ENCODE measurements at places on chromosomes 11 and 22.

DNA sequence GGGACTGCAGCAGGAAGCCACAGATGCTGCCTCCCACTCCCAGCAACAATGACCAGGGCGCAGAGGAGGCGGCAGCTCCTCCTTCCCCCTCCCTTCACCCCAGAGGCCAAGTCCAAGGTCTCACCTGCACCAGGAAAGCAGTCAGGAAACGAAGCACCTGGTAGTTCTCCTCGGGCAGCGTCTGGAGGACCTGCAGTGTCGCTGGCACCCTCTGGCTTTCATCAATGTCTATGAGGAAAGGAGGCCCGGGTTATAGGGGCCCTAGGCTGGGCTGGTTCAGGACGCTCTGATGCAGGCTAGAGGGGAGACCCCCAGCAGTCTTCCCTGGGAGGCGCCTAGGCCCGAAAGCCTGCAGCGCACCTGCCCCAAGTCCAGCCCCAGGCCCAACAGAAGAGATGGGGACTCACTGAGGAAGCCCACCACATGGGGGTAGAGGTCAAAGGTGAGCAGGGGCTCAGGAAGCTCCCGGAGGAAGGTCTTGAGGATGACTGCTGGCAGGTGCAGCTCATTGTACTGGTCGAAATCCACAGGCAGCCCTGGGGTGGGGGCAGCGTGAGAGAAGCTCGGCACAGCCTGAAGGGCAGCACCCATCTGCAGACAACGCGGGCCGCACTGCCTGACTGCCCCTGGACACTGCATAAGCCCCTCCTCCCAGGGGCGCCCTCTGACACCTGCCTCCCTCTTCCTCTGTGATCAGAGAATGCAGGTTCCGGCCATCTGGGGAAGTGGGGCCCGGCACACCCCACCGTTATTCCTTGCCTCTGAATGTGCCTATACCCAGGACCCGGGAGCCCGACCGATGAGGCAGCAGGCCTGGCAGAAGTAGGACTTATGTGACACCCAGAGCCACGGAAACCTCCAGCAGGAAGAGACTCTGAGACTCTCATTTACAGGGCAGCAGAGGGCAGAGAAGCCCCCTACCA lies 20.9 kb downstream of the ARHGAP1 start:
- no peak for DNase-seq

DNA sequence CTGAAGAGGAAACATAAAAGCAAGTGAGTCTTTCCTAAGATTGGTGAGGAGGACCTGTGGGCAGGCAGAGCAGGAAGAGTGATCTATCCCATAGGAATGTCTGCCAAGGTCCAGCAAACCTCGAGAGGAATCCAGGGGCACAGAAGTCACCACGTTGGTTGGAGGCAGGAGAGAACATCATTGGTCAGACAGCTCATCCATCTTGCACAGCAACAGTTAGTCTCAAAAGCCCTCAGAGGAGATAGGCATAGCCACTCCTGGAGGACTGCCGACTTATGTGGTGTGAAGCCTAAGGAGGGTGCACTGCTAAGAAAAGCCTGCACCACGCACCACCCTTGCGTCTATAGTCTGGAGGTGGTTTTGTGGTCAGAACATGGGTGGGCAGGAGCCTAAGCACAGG lies 109.1 kb downstream of the RASSF10 start:
- no peak for DNase-seq

GRCh38 chr11:86181379-86181778 lies 63.2 kb upstream of the EED start:
- DNase-seq, result no peak

GRCh38 chr11:57251037-57251436 lies 14.0 kb upstream of the APLNR start:
- no peak for DNase-seq

DNA sequence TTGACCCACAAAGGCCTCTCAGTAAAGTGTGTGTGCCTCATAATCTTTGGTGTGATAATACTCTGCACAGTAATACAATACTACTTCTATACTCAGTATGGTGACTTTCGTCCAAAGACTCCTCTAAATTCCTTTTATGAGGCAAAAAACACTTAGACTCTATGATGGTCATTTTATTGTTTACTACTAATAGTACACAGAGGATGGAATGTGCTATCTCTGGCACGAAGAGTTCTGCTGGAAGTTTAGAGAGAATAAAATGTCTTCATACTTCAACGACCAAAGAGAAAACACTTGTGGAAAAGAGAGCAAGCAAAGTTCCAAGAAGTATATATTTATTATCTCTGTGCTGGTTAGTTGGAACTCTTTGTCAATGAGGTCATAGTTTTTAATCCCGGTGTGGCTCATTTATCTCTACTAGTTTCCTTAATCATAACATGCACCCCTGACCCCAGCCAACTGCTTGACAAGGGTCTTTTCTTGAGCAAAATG lies 7.5 kb upstream of the CSTF3 start:
- DNase-seq, result no peak

Measured in prostate gland (tissue), 2 donors.